ENCODE measurements at places on chromosomes 2 and 18. TPM values are rescaled to one million over a fixed set of nuclear protein-coding genes. Genes with fewer than 3 reads are reported as not detected.

GRCh38 chr2:120291401-120292311, 39.0 kb downstream of the RALB start:
- DNase-seq, result no peak

- DNase-seq, result no peak
Observed at GRCh38 chr2:69251943-69252342, 135.1 kb downstream of the GFPT1 start.

DNA sequence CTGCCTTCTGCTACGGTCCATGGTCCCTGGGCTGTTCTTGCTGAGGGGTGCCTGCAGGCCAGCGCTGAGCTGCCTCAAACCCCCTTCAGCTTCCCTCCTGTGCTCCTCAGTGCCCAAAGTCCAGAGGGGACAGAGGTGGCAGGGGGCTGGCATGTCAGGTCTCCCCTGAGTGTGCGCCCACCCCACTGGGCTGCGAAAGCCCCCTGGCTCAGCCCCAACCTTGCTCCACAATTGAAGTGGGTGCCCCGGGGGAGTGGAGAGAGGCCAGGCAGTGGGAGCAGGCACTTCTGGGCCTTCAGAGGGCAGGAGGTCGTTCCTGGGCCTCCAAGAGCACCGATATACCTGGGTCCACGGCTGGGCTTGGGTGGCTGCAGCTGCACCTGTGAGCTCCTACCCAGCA, 548.7 kb upstream of the FAM98A start:
- no peak for DNase-seq

IGFBP5 gene
- 145 TPM for total RNA-seq

GRCh38 chr2:142290931-142291330, 160.1 kb upstream of the LRP1B start:
- no peak for DNase-seq

DNA sequence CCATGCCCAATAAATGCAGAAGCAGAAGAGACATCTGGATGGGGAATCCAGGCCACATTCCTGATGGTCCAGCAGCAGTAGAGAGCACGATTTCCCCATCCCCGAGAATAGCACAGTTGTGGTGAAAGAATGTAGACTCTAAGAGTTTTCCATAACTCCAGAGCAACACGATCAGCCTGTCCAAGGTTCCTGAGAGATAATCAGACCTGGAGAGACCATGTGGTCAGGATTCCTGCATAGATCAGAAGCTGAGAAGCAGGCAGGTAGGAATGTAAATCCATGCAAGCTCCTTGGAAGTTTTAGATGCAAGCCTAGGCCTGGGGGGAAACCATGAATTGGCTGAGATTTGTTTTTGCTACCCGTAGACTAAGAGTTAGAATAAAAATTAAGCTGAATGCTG, 34.2 kb upstream of the PTPRM start:
- no peak for DNase-seq
